Brain (organoid and tissue), 16 donors: ENCODE measurements at places on chromosomes 12 and 14. TPM values are rescaled to one million over a fixed set of nuclear protein-coding genes. Genes with fewer than 3 reads are reported as not detected.

DNA sequence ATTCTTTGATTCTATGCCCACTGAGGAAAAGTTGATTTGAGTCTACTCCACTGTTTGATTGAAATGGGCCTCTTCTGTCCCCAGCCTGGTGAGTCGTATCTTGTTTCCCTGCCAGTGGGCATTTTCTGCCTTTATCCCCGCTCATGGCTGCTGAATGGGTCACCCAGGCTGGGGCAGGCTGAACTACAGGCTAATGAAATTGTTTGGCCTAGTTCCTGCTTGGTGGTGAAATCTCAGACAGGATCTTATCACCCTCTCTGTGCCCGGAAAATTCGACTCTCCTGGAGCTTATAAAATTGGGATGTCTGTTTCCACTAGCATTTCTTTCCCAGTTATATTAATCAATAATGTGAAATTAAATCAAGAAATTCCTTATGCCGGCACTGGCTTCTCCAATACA is 65.0 kb downstream of the CHST11 start:
- no peak for DNase-seq

DNA sequence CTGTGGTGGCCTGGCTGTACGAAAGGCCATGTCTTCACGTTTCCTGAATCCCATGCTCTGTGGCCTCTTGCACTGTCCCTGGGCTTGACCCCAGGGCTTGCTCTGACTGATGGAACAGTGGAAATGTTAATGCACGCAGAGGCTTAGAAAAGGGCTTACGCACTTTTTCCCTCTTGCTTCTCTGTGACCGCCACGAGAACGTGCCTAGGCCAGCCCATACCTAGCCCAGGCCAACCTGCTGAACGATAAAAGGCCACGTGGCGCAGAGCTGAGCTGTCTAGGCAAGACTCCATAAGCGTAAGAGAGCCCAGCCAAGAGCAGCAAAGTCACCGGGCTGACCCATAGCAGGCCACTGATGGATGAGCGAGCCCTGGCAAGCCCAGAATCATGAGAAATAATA is 18.3 kb downstream of the TTC7B start:
- DNase-seq: no peak

GRCh38 chr12:20421421-20421820 is 53.1 kb downstream of the PDE3A start:
- no peak for DNase-seq

GRCh38 chr14:92464156-92464555 is 49.4 kb upstream of the RIN3 start:
- no peak for DNase-seq

- DNase-seq: peak; percentile 61
These were observed 68.4 kb downstream of the CRACR2A start for GRCh38 chr12:3684449-3685051.

GRCh38 chr12:91973813-91974212 is 171.8 kb downstream of the BTG1 start:
- no peak for DNase-seq

- DNase-seq: peak; percentile 32
These were observed 1455.6 kb upstream of the TMEM132C start for GRCh38 chr12:126811391-126811790.

- DNase-seq: no peak
These were observed 87.9 kb downstream of the PTPN11 start for GRCh38 chr12:112506513-112507166.

CABP1 gene
- 103 TPM for polyA plus RNA-seq
